ENCODE measurements at places on chromosomes 1 and 21.

- peak; percentile 73 for DNase-seq
These were observed 103.7 kb downstream of the ABCA4 start for GRCh38 chr1:94017155-94017829.

DNA sequence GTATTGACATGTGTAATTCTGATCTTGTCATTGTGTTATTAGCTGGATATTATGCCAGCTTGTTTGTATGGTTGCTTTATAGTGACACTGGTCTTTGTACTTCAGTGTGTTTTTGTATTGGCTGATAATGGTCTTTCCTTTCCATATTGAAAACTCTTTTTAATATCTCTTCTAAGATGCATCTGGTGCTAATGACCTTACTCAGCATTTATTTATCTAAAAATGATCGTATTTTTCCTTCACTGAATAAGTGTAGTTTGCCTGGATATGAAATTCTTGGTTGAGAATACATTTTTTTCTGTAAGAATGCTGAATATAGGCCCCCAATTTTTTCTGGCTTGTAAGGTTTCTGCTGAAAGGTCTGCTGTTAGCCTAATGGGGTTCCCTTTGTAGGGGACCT is 465.5 kb upstream of the TMPRSS15 start:
- no peak for DNase-seq

DNA sequence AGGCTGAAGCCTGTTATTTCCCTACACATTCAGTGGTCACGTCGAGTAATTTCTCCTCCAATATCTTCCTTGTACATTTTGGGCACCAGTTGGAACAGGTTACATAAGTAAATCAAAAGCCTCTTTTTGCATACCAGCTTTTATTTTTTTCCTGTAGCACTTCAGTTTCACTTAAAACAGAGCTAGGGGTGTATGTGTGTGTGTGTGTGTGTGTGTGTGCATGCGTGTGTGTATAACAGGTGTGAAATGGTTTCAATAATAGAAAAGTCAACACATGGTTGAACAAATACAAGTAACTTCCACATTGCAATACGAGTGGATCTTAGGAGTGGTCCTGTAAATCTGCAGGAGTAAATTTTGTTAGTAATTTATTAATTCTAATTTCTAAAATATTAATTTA is 3.0 kb upstream of the MAN1A2 start:
- DNase-seq = no peak

- no peak for DNase-seq
These were observed 288.7 kb downstream of the SPATA17 start for GRCh38 chr1:217919683-217920388.

- DNase-seq = no peak
These were observed 143.6 kb downstream of the SLC45A1 start for GRCh38 chr1:8461351-8462110.

DNA sequence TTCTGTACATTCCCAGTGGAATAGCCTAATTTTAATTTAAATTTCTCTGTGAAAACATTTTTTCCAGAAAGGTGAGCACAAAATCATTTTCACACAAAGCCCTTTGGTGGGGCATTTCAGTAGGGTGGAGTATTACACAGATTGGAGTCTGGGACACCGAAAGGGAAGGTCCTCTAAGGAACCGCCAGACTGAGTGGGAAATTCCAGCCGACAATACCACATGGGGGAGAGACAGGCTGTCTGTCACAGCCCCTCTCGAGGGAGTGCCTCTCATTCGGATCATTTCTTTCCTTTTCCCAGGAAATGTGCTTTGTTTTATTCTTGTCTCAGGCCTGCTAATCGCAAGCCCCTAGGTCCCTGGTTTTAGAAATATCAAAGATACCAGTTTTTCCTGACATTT is 150.6 kb upstream of the HOOK1 start:
- DNase-seq = no peak

- DNase-seq = no peak
These were observed 454.0 kb downstream of the PLPP3 start for GRCh38 chr1:56125316-56125715.

GRCh38 chr21:42563261-42563660 is 49.6 kb downstream of the SLC37A1 start:
- no peak for DNase-seq

GRCh38 chr1:30905403-30905802 is 3.2 kb downstream of the SDC3 start:
- DNase-seq = no peak

DNA sequence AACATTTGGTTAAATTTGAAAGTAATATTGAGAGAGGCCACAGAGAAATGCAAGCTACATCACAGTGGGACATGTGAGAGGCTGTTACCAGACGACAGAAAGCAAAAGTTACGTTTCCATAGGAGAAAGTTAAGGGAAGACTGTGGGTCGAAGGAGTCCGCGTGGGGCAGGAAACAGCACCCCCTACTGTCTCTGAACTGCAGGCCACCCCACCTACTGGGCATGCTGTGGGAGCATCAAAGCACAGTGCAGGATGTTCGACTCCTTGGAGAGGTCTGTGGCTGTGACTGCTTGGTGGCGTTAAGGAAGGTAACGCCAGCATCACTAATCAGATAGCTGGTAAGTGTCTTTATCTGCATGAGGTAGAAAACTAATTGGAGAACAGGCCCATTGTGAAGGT is 123.9 kb downstream of the PTBP2 start:
- DNase-seq = peak; percentile 26

GRCh38 chr1:167491586-167492461 is 26.5 kb downstream of the CD247 start:
- DNase-seq = no peak

Data from common myeloid progenitor, CD34-positive (primary cell).